NCI-H1930 (cell line): ENCODE measurements at places on chromosomes 1 and 21.

- no peak for DNase-seq
Observed at GRCh38 chr1:14724678-14725077, 126.2 kb downstream of the KAZN start.

DNA sequence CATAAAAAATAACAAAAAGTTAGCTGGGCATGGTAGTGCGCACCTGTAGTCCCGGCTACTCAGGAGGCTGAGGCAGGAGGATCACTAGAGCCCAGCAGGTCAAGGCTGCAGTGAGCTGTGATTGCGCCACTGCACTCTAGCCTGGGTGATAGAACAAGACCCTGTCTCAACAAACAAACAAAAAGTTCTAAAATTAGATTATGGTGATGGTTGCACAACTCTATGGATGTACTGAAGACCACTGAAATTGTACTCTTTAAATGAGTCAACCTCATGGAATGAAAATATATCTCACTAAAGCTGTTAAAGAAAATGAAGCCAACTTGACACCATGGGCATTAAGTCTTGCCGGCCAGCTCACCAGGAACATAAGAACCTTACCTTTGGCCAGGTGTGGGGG is 9.1 kb downstream of the MRAP start:
- DNase-seq: no peak

DNA sequence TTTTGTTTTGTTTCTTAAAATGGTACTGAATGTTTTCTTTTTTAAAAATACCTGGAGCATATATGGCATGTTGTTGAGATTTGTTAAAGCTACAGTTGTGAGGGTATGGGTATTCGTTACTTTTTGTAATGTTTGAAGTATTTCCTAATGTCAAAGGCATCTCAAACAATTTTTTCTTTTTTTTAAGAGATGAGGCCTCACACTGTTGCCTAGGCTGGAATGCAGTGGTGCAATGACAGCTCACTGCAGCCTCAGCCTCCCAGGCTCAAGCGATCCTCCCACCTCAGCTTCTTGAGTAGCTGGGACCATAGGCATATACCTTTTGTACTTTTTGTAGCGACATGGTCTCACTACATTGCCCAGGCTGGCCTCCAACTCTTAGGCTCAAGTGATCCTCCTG is 16.1 kb downstream of the CLCN6 start:
- DNase-seq: no peak

- no peak for DNase-seq
Observed at GRCh38 chr1:164907666-164908065, 348.7 kb downstream of the PBX1 start.

DNA sequence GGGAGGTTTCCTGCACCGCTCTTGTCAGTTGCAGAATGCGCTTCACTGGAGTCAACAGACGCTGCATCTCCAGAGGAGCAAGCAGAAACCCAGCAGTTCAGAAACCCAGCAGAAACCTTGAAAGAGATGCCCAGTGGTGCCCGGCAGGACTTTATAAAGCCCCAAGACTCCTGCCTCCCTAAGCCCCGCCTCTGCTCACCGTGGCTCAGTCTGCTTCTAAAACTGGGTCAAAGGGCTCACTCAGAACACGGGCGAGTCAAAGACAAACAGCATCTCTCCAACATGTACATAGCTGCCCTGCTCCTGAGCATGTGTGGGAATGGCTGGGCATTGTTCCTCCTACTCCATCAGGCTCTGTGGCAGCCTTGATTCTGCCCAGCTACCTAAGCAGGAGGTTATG is at the start of gene HMGCS2:
Gene HMGCS2, minus strand, starts transcription at position 128 of the 400 bp plus-strand sequence. Its CDS starts 61 bp downstream, at position 67.
- DNase-seq: no peak

GRCh38 chr1:25911162-25911561 is 4.9 kb upstream of the STMN1 start:
- no peak for DNase-seq

- DNase-seq: no peak
Observed at GRCh38 chr1:198606020-198606438, 32.8 kb upstream of the PTPRC start.

GRCh38 chr1:41135196-41135947 is 106.7 kb downstream of the SCMH1 start:
- no peak for DNase-seq

DNA sequence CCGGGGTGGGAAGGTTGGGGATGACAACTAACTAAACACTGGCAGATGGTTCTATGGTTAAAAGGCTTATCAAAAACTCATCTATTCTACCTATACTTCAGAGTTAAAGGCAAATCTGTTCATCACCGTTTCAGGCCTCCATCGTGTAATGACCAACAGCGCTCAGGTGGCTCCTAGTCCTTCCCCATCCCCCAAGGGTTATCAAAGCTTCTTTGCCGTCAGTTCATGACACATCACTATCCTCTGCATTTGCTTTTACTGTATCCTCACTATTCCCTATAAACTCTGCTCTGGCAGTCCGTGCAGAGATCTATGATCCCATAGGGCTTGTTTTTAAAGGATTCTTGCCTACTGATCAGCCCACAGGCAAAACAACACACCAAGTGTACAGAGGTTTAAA is 8.2 kb downstream of the HMGN1 start:
- DNase-seq: no peak

GRCh38 chr1:2650967-2651645 is 18.3 kb upstream of the MMEL1 start:
- DNase-seq: no peak

GRCh38 chr1:108051631-108052377 is 86.8 kb upstream of the VAV3 start:
- no peak for DNase-seq

DNA sequence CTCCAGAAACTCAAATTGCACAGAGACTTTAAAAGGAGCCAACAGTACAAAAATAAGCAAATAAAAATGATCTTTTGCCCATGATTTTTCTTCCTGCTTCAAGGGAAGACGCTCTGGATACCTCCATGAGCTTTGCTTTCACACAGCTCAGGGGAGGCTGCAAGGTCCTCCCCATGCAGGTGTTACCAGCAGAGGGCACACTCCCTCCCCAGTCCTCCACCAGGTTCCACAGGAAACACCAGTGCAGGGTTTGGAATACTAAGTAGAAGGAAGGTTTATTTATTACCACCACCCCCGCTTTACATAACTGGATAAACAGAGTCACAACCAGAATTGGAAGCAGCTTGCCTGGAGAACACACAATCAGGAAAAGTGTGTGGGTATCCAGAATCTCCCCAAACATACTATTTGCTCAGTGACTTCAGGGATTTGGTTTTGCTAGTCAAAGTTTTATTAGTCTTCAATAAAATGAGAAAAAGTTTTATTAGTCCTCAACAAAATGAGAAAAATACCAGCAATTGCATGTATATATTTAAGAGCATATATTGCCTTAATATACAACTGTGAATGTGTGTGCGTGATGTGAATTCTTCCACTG is 37.3 kb downstream of the HSD3B1 start:
- no peak for DNase-seq

- no peak for DNase-seq
Observed at GRCh38 chr1:44347280-44347679, 7.8 kb downstream of the ERI3 start.

GRCh38 chr1:7534061-7534825 is 236.9 kb upstream of the VAMP3 start:
- no peak for DNase-seq

GRCh38 chr1:62245201-62245600 is 50.6 kb downstream of the L1TD1 start:
- DNase-seq: no peak

GRCh38 chr1:22915816-22916470 is 56.7 kb downstream of the LACTBL1 start:
- DNase-seq: no peak

- DNase-seq: no peak
Observed at GRCh38 chr1:219461981-219462400, 150.9 kb downstream of the ZC3H11B start.

DNA sequence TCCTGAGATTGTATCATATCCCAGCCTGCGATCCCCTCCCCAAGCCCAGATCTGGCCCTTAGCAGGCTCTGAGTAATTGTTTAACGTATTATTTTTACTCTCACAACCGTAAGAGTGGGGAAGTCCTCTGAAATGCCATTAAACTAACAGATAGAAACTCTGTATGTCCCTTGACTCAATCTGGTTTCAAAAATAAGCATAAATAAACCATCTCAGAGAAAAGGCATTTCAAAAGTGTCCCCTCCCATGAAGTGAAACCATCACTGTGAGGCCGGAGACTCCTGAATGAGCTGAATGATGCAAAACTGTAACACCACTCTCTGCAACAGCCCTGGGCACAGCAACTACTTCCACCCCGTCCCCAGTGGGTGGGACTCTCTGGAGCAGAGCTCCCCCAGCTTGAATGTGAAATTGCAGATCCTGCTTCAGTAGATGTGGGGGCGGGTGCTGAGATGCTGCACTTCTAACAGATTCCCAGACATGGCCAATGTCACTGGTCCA is 104.1 kb downstream of the SYF2 start:
- DNase-seq: no peak

DNA sequence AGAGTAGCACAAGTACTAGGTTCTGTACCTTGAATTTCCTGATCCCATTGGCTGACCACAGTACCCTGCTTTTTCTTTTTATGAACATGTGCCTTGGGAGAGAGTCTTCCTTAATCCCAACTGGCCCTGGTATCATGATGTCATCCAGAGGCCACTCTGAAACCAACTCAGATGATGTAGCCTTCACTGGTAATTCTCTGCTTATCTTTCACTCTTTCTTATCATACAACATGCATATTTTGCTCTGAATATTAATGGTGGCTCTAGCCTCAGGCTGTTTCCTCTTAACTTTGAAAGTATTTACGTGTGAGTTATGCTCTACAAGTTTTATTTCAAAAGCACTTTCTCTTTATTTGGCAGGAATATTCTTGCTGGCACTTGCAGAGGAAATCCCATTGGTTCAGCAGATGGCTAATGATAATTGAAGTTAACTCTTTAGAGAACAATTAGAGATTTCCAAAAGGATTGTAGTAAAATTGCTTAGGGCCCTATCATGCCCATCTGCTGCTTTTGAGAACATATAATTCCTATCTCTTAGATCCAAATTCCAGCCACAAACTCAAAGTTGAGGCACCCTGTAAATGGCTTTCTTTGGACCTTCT is 86.1 kb downstream of the PTGER3 start:
- DNase-seq: no peak

DNA sequence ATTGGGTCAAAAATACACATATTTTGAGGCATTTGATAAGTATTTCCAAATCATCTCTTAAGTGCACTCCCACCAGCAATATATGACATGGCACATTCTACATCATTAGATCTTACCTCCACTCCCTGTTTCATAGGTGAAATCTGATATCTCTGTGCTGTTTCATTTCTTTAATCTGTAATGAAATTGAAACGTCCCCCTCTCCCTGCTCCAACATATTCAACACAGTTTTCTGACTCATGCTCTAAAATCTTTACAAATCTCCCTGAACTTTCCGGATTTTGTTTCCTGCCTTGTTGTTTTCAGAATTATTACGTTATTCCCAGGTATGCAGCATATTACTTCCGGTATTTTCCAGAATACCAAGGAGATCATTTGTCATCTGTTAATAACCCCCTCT is 66.1 kb upstream of the AKT3 start:
- no peak for DNase-seq

DNA sequence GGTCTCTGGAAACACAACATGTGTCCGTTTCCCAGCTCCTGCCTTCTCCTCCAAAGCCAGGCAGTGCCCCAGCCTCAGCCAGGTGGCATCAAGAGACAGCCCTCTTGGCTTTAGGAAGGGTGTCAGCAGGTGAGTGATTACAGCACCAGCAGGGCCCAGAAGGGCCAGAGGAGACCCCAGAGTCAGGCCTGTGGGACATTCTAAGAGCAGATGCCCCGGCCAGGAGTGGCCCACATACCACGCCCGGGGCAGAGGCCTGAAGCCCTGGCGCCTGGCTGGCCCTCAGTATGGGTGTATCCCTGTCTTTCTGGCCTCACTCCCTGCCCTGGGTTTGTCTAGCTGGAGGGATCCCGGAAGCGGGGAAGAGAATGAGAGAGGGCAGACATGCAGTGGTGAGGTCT is 109.2 kb downstream of the CASZ1 start:
- no peak for DNase-seq

- DNase-seq: no peak
Observed at GRCh38 chr21:33940164-33940880, 24.7 kb upstream of the ATP5PO start.

- DNase-seq: no peak
Observed at GRCh38 chr1:6906783-6907182, 121.5 kb downstream of the CAMTA1 start.

DNA sequence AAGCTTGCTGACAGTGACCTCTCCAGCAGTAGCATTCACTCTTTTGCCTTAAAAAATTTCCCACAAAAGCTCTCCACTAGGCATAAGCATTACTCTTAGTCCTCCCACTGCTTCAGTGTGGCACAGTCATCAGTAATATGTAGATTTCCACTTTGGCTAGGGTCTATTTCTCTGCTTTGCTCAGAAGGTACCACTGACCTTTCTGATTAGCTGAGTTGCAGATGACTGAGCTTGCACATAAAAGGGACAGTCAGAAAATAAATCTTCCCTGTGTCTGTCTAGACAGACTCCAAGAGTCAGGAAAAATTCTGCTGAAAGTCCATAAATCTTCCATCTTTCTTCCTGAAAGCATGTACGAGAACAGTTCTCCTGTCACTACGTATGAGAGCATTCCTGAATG is 56.6 kb upstream of the APP start:
- DNase-seq: no peak

- DNase-seq: no peak
Observed at GRCh38 chr1:210883821-210884220, 250.1 kb downstream of the KCNH1 start.

GRCh38 chr1:187641015-187641414 is 812.3 kb downstream of the PLA2G4A start:
- DNase-seq: no peak

DNA sequence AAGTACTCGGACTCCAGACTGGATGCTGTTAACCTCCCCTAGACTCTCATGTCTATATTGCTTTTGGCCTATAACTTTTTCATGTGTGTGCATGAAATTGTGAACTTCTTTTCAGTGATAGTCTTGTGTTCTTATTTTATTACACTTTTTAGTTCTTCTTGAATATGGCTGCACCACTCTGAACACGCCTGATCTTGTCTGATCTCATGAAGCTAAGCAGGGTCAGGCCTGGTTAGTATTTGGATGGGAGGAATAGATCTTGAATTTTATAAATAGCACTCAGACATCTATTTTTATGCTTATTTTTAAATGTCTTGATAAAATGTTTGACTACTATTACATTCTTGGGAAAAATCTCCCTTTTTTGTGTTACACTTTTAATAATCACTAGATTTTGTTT is 22.4 kb downstream of the TCP10L start:
- DNase-seq: no peak

GRCh38 chr1:92973203-92973897 is 12.1 kb upstream of the DIPK1A start:
- no peak for DNase-seq
